ENCODE measurements at places on chromosomes 1 and 21. TPM values are rescaled to one million over a fixed set of nuclear protein-coding genes. Genes with fewer than 3 reads are reported as not detected.

Gene DVL1
- total RNA-seq: 133 TPM

Gene DNASE2B
- not detected for total RNA-seq

Gene LCE3D
- total RNA-seq: not detected

Gene PTCH2
- total RNA-seq: 0.22 TPM

Gene AMY1A
- total RNA-seq: not detected

Gene DNALI1
- total RNA-seq: 2.7 TPM

Gene LCE6A
- not detected for total RNA-seq

Gene HS2ST1
- 29.2 TPM for total RNA-seq

Gene TNFRSF14
- 35.4 TPM for total RNA-seq
